H9 (cell line): ENCODE measurements at places on chromosomes 3 and 15. TPM values are rescaled to one million over a fixed set of nuclear protein-coding genes. Genes with fewer than 3 reads are reported as not detected.

GRCh38 chr3:179872842-179873241, 163.9 kb downstream of the PEX5L start:
- peak; percentile 63 for DNase-seq

The ZPLD1 gene
- total RNA-seq, result not detected in 2 replicates

The ATP2B2 gene
- 0.22 and 0.33 TPM in 2 replicates for total RNA-seq

- DNase-seq, result no peak
These were observed 396 bp downstream of the INO80 start for GRCh38 chr15:41115652-41116115.

DNA sequence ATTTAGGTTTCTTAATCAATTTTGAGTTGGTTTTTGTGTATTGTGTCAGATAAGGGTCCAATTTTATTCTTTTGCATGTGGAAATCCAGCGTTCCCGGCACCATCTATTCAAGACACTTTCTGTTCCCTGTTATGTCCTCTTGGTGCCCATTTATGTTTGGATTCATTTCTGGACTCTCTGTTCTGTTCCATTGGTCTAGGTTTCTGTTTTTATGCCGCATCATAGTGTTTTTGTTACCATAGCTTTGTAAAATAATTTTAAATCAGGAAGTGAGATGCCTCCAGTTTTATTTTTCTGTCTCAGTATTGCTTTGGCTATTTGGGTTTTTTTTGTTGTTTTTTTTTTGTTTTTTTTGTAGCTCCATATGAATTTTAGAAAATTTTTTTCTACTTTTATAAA, 97.1 kb downstream of the LRRC28 start:
- DNase-seq, result no peak

DNA sequence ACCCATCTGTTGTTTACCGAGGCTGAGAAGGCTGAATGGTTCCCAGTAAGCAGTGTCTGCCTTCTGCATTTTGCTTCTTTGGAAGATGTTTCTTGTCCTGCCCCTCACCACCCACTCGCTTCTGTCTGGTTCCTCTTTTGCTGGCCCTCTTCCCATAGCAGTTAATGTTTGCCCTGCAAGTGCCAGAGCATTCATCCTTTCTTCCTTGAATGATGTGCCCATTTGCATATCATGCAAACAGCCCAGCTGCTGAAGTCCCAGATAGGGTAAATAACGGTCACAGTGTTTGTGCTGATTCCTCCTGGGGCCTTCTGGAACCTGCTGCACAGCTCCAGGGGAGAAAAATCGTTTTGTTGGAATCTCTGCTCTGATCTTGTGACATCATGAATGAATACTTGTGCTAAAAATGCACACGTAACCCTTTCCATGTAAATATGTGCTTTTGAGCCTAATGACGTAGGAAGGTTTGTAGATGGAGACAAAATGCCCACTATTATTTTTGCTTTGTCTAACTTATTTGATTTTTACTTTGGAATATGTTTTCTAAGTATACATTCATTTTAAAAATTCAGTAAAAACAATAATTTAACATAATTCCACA, 381.0 kb downstream of the SOX2 start:
- DNase-seq, result peak; percentile 32

DNA sequence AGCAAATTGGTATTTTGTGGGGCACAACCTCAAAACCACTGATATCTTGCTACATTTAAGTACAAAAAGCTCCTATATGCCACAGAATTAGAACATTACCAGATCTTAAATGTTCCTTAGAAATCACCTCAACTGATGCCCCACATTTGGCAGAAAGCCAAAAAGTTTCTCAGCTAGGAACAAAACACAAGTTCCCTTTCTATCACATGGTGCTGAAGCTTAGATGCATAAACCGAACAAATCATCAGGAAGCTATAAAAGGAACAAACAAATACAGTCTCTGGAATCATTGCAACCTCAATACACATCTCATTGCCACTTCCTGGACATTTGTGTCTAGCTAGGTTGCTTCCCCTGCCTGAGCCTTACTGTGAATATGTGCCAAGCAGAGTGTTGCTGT, 492.6 kb downstream of the LPP start:
- no peak for DNase-seq

- DNase-seq, result no peak
These were observed 83.9 kb downstream of the CD47 start for GRCh38 chr3:108006881-108007331.

The LAMB2 gene
- total RNA-seq, result 121 and 130 TPM in 2 replicates

- no peak for DNase-seq
These were observed 121.3 kb downstream of the CD47 start for GRCh38 chr3:107969525-107969924.

- no peak for DNase-seq
These were observed 133.6 kb downstream of the PLD1 start for GRCh38 chr3:171676601-171677175.

GRCh38 chr3:72120039-72120438, 335.1 kb upstream of the PROK2 start:
- DNase-seq, result no peak

DNA sequence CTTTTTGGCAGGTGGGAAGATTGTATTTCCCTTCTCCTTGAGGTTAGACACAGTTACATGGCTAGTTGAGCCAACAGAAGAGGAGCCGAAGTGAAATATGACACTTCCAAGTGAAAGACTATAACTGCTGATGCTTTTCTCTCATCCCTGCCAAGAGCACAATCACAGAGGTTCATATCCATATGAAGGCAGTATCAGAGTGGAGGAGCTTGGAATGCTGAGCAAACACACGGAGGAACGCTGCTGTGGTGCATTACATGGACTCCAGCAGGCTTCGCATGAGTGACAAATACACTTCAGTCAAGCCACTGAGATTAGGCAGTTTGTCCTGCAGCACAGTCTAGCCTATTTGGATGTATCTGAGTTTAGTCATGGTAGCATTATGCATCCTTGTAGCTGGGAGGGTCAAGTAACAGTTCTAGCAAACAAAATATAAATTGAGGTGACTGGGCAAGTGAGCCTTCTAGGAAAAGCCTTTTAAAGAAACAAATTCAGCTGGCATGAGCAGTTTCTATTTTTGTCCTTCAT, 5.4 kb downstream of the IQCF6 start:
- no peak for DNase-seq

The POPDC2 gene
- total RNA-seq, result 0.37 and 0.97 TPM in 2 replicates

DNA sequence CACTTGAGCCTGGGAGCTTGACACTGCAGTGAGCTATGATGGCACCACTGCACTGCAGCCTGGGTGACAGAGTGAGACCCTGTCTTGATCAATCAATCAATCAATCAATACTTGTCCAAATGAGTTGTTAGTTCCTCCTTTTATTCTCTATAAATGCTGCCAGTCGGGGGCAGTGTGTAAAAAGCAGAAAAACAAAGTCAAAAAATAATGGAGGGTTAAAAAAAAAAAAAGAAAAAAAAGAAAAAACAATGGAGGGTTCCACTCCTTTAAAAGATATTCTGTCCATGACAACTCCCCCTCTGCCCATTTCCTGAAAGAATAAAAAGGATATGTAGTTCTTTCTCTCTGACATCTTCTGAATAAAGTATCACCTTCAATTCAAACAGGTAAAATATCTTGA, 1068.6 kb downstream of the FHIT start:
- DNase-seq, result no peak

- DNase-seq, result no peak
These were observed 4.5 kb downstream of the GPR156 start for GRCh38 chr3:120280566-120280965.

- no peak for DNase-seq
These were observed 244.1 kb upstream of the PDZRN3 start for GRCh38 chr3:73868688-73869315.

- peak; percentile 69 for DNase-seq
These were observed 2.5 kb upstream of the MST1R start for GRCh38 chr3:49906073-49906743.

GRCh38 chr3:115990669-115991068, 367.4 kb downstream of the GAP43 start:
- DNase-seq, result no peak

GRCh38 chr15:73598530-73599160, 34.5 kb downstream of the NPTN start:
- DNase-seq, result no peak

DNA sequence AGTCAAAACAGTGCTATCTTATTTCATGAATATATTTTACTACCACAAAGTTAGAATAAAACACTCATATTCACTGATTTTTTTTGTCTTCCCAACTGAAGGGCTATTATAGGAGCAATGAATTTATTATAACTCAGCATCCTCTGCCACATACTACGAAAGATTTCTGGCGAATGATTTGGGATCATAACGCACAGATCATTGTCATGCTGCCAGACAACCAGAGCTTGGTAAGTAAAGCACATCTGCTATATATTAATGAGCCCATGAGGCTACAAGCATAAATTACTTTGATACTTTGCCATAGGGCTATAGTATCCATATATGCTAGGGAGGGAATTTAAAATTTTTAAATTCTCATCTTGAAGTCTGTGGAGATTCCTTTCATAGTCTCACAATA, 95.9 kb downstream of the FEZF2 start:
- DNase-seq, result no peak
